NCI-H2227 treated with DMSO at 0.1 percent for 48 hours (cell line): ENCODE measurements at places on chromosomes 2 and 18.

DNA sequence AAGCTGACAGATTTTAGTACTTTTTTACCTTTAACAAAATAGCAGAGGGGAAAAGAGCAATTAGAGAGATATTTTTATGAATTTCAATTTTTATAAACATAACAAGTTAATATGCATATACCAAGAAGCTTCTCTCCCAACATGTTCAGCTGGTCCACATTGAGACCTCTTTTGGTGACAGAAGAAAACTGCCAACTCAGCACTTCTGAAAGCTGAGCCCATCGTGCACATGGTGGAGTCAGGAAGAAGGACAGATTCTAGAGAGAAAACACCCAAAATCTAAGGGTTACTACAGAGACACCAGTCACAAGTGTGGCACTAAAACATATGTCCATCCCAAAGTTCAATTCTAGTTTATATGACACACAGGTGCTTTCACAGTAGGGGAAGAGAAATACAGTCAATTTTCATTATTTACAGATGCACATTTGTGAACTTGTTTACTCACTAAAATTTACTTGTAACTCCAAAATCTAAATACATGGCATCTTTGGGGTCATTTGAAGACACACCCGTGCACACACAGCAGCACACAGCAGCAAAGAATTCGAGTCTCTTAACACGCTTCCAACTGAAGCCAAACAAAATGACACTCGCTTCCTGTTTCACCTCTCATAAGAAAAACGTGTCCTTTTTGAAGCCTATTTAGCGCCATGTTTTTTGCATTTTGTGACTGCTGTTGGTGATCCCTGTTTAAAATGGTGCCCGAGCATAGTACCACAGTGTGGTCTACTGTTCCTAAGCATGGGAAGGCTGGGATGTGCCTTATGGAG, 31.5 kb downstream of the STAT1 start:
- no peak for DNase-seq

GRCh38 chr2:113039158-113039557, 13.5 kb downstream of the IL36B start:
- no peak for DNase-seq

GRCh38 chr2:71510196-71510807, 56.9 kb downstream of the DYSF start:
- peak; percentile 54 for DNase-seq

- no peak for DNase-seq
Observed at GRCh38 chr2:128311216-128311754, 7.4 kb downstream of the HS6ST1 start.

GRCh38 chr2:202149155-202149762, 76.2 kb downstream of the KIAA2012 start:
- DNase-seq, result peak; percentile 60

DNA sequence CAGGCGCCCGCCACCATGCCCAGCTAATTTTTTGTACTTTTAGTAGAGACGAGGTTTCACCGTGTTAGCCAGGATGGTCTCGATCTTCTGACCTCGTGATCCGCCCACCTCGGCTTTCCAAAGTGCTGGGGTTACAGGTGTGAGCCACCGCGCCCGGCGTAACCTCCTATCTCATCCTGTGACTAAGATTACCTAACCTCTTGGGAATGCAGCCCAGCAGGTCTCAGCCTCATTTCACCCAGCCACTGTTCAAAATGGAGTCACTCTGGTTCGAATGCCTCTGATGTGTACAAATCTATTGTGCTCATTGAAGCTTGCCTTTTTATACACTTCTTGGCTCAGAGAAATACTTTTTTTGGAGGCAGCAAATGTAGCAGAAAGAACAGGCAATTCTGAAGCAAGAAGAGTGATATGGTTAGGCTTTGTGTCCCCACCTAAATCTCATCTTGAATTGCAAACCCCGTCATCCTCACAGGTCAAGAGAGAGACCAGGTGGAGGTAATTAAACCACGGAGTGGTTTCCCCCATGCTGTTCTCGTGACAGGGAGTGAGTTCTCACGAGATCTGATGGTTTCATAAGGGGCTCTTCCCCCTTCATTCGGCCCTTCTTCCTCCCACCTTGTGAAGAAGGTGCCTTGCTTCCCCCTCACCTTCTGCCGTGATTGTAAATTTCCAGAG, 60.6 kb downstream of the SLC4A3 start:
- no peak for DNase-seq

DNA sequence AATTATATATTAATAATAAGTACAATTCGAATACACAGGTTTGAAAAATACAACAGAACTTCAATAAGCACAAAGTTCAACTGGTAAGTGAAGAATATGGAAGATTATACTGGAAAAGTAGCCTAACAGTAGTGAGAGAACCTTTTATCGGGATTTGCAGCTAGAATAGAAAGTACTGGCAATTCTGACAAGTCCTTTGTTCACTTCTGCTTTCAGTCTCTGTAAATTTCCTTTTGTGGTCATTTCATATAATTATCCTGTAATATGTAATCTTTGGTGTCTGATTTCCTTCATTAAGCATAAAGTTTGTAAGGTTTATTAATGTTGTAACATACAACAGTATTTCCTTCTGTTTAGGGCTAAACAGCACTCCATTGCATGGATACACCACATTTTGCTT, 67.2 kb downstream of the CUL3 start:
- DNase-seq, result no peak

DNA sequence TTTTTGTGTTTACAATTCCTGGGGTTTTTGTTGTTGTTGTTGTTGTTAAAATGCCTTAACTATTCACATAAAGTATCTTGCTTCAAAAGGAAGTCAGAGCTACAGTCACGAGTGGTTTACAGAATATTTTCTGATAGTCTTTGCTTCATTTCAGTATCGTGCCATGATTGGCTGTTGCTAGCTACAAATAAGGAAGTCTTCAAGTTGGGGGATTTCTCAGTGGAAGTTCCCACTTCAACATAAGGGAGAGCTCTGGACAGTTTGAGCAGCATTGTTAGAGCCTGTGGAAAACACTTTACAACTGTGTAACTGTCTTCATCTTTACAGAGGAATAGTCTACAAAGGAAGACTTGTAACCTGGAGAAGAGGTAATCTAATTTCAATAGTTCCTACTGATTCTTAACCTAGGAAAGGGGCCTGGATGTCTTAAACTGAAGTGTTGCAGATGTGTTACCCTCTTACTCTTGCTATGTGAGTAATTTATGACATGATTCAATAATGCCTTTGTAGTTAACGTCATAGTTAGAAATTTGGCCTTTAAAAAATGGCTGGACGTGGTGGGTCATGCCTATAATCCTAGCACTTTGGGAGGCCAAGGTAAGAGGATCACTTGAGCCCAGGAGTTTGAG, 23.4 kb upstream of the TANK start:
- DNase-seq, result no peak

DNA sequence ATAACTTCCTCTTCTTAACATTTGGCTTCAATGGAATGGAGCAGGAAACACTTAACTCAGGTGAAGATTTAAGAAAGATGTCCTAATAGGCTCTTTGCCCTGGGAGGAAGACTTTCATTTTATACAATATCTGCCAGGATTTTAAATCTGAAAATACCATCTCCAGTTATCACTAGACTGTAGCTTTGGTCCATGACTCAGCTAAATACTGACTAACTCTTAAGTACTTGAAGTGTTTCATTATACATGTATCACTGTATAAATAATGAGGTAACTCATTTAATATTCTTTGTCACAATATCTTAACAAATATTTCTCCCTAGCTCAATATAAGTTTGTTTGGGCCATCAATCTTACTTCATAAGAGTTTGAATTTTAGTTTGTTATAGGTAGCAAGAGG, 34.7 kb downstream of the RBKS start:
- DNase-seq, result no peak
